ENCODE measurements at places on chromosomes 3 and 15.

DNA sequence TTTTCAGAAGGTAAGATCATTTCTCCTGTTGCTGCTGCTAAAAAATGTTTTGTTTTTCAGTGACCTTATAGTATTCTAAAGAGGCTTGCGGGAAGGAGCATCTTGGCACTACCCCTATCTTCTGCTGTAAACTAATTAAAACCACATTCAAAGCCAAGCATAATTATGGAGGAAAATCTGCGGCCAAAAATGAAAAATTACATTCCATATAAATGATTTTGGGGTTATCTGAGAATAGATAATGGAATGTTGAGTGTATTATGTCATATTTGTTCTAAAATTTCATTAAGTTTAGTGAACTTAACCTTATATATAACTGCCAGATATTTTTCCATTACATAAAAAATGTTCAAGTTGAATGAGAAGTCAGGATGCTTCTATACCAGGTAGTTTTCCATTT, 170.4 kb upstream of the TMC3 start:
- no peak for DNase-seq

GRCh38 chr15:54410481-54410880, 432.2 kb downstream of the UNC13C start:
- DNase-seq, result no peak

DNA sequence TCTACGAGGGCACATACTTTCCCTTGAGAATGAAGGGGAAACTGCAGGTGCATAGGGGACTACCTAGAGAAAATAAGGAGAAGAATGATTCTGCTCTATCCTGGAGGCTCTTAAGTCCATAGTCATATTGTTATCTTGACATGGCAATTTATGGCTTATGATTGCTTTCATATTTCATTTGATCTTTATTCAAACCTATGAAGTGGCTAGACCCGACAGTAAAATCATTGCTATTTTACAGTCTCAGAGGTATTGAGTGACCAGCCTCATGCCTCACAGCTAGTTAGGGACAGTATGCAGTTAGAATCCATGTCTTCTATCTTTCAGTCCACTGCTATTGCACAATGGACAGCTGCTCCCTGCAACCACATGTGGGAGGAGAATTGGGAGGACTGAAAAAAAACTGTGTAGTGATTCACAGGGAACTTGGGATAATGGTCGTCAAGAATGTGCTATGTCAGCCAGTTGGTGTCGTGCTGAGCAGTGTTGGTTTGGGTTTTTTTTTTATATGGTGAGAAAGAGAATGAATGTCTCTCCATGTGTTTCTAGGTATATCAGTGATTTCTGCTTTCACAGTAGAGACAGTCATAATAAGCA, 63.2 kb upstream of the SPPL2A start:
- peak; percentile 28 for DNase-seq

DNA sequence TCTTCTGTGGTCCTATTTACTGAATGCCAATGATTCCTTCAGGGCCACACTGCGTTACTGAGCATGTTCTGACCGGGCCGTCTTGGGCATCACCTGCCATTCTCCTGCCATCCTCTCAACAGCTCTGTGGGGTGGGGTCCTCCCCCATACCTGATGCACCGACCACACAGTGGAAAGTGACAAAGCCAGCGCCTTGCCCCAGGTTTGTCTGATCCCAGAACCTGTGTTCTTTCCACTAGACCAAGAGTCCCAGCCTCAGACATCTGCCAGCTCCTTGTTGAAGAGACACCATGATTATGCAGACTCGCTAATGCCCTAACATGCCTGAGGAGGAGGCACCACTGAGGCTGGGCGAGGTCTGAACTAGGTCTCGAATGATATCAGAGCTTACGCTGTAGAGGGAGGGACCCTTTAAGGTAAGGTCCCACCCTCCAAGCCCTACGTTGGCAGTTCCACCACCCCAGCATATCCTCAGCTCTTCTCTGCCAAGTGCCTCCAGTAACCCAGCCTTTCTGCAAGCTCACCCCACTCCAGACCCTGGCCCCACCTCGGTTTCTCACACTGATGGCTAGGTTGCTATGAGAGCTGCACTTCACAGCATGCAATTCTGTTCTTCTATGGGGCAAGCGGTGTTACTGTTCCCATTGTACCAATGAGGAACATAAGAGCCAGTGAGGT, 29.8 kb upstream of the PLXNA1 start:
- DNase-seq, result no peak

DNA sequence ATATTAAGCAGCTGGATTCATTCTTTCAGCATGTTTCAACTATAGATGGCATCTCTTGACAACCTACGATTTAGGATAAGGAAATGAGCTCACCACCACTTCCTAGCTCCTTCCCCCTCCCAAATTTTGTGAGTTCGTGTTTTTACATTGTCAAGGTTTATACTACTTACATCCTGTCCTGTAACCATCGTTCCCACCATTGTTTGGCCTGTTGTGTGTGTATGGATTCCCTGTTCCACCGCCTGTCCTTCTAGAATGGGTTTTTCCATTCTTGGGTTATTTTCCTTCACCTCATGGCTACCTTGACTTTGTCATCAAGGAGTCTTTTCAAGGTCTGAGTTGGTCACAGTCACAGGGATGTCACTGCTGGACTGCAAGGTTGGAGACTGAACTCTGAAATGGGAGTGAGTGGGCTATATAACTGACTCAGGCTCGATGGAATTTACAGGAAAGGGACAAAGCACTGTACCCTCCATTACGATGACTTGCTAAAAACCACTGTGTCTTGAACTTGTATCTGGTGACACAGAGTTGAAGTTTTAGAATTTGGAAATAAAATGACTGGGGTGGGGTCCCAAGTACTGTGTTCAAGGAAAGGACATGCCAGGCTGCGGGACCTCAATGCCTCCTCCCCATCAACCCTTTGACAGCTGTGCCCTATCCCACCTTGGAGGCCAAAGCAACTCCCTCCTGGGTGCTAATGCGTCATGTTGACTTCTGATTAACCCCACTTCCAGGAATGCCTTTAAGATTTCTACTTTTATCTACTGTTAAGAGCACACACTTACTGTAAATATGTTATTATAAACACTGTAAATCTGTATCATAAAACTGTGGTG, 66.8 kb upstream of the BLM start:
- no peak for DNase-seq

DNA sequence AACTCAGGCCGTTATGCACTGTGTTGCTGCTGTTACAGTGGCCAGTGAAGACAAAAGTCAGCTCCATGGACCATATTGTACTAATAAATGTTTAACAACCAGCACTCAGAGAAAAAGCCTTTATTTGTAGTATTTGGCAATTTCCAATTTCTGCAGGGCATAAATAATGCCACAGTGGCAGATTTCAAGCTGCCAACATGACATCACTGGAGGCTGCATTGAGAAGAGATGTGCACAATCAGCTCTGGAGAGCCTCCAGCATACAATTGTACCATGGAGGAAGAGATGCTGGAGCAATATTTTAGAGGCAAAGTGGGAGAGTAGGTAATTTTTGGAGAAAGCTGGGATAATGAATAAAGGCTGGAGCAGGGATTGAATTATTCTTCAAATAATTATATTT, 9.7 kb upstream of the ALCAM start:
- no peak for DNase-seq

GRCh38 chr3:56802790-56803189, 1.0 kb upstream of the ARHGEF3 start:
- DNase-seq, result no peak
